ENCODE measurements at places on chromosomes 4 and X.
A peak's percentile ranks its signal among the peaks of the same experiment; 100 is the strongest.

GRCh38 chrX:103276581-103277002, at the start of gene TCEAL5:
Gene TCEAL5 (minus strand): TSS chrX:103276750. CDS start chrX:103274563, 2,187 bp downstream.
- DNase-seq = no peak

DNA sequence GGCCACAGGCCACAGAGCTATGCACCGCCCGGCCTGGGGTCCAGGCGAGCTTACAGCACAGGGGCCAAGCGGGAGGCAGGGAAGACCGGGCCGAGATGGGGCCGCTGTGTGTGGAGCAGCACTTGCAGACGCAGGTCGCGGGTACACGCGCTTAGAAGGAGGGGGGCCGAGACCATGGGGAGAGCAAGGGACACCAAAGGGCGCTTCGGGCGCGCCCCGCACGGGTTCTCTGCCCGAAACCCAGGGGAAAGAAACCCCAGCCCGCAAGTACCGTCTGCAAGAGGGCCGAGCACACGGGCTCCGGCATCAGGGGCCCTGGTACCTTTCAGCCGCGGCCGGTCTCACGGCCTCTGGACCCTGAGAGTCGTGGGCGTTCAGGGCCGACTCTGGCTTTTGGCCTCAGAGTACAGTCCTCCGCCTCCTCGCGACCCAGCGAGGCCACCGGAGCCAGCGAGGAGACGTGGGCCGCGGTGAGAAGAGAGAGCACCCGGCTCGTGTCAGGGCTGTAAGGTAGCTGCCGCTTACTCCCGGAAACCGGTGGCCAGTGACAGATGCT, 342 bp downstream of the EOLA2 start:
- no peak for DNase-seq

DNA sequence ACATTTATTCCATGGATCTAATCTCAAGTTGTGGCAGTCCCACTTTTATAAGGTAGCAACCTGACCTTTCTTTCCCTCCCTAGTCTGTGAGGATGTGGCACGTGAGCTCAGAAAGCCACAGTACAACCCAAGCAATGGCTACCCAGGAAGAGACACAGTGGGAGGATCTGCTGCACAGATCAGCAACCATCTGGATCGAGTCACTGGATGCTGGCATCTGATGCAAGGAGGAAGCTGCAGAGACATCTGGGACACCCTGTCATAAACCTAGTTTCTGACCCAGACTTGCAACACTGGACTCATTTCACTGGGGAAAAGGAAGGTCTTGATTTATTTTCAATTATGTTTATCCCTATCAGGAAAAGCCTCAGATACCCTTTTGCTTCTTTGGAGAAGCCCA, 327.1 kb downstream of the PAPSS1 start:
- no peak for DNase-seq

GRCh38 chr4:30815685-30816084, 95.5 kb downstream of the PCDH7 start:
- DNase-seq = no peak

DNA sequence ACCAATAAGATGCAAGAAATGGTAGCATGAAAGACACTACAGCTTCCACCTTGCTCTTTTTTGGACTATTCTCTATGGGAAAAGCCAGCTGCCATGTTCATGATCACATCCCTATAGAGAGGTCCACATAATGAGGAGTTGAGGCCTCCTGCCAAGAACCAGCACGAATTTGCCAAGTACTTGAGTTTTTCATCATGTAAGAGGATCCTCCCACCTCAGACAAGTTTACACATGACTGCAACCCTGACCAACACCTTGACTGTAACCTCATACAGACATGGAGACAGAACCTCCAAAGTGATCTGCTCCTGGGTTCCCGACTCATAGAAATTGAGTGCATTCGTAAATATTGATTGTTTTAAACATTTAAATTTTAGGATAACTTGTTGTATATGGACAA, 135.2 kb upstream of the TSPAN5 start:
- DNase-seq = no peak

GRCh38 chr4:88091378-88091777, 67.1 kb downstream of the ABCG2 start:
- DNase-seq = no peak

- DNase-seq = no peak
These were observed 671.8 kb upstream of the DIPK2B start for GRCh38 chrX:45872480-45872879.

DNA sequence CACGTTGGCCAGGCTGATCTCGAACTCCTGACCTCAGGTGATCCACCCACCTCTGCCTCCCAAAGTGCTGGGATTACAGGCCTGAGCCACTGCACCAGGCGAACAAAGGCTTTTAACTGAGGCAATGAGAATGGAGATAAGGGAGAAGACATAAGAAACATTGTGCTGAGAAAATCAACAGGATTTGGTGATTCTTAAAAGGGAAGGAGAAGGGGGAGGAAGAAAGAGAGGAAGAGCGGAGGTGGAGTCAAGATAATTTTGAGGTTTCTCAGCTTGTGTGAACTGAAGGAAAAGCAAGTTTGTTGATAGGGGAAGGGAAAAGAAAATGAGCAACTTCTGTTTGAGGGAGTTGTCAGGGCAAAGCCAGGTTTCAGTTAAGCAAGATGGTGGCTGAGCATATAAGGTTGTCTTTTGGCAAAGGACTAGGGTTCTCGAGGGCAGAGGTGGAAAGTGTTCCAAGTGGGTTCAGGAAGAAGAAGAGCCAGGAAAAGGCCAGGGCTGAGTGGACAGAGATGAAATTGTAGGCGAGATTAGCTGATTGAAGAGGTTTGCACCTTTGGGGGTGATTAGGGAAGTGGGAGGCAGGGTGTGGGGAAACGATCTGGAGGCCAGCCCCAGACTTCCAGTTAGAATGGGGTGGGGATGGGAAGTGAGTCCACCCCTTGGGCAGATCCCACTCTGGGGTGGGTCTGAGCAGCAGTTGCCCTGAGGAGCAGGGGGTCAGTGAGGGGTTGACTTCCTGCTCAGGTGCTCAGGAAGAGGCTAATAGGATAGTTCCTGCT, 7.8 kb downstream of the DOCK11 start:
- DNase-seq = no peak

GRCh38 chr4:17502756-17503155, 9.1 kb downstream of the QDPR start:
- no peak for DNase-seq

GRCh38 chr4:89254847-89255246, 52.8 kb downstream of the GPRIN3 start:
- DNase-seq = no peak

DNA sequence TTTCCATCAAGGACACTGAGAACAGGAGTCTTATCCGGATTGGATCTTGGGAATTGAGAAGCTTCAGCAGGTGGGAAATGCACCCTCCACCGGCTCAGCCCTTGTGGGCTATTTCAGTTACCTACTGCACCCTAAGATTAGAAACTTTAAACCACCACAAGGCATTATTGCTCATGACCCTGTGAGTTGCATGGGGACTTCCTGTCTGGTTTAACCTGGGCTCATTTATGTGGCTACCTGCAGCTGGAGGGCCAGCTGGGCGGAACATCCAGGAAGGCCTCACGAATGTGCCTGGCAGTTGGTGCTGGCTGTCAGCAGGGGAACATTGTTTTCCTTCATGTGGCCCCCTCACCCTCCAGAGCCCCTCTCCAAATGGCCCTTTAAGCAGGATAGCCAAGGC, 164.1 kb downstream of the DEFB131A start:
- DNase-seq = no peak

DNA sequence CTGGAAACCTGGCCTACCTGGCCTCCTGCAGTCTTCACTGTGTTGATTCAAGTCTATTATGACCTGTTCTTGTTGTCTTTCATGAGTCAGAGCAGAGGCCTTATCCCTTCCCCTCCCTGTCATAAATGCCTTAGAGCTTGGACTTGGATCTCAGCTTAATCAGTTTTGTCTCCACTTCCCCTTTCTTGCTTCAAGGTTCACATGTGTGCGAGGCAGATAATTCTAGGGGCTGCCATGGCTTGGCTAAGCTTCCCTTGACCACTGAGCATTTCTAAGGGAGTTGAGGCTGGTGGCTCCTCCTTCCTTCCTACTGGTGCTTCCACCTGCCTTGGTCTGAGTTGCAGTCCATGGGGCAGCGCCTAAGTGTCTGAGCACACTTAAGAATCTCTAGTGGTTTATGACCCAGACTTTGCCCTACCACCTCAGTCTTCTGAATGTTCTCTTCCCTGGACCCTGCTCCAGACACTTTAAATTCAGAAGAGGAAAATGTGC, 1.7 kb upstream of the HEPH start:
- DNase-seq = no peak

- DNase-seq = no peak
These were observed 392.4 kb downstream of the UNC5C start for GRCh38 chr4:95156452-95156765.

DNA sequence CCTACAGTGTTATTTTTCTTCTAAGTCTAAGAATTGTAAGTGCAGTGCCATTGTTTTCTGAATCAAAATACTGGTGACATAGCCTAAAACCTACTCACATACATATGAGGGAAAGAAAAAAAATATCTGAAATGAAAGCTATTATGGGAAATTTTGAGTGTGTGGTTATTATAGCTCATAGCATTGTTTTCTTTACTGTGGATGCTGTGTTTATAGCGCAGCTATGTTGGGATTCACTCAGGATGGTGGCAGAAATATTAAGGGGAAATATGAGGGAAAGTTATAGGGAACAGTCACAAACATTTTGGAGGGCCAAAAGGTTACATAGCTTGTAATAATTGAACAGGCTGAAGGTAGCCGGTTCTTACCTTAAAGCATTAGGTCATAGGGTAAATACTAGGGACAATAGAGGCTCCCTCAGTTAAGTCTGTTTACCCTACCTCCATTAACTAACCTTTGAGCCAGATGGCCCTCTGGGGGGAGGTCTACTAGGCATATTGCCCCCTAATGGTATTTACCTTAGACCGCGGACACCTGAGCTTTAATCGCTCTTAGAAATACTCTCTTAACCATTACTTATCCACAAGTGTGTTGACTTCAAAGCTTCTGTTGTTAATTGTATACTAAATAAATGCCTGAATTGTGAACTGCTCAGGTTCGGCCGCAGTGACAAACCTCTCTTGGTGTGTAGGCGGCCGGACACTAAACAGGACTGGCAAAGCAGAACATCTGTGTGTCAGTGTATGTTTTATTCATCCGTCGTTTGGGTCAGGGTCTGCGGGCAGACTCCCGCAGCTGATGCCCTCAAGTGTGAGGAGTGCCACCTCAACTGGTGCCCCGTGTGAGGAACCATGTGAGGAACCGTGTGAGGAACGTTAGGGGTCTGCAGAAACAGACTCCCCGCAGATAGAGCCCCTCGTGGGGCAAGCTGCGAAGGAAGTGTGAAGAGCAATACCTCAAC, 21.3 kb upstream of the SULT1B1 start:
- DNase-seq = no peak

DNA sequence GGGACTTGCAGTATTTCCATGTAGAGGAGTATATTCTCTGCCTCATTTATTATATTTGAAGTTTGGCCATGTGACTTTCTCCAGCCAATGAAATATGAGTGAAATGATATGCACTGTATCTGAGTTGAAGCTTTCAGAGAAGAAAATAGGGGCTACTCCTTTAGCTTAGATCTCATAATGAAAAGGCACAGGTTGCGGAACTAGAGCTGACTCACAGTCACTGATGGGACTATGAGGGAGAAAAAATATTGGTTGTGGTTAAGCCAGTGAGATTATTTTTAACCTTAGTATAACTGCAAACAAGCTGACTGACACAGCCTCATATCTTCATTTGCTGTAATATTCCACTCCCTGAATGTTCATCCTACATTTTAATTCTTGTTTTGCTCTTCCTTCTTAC, 1104.3 kb downstream of the RPA4 start:
- no peak for DNase-seq

GRCh38 chrX:126825566-126826193, 6.2 kb downstream of the PRR32 start:
- no peak for DNase-seq

DNA sequence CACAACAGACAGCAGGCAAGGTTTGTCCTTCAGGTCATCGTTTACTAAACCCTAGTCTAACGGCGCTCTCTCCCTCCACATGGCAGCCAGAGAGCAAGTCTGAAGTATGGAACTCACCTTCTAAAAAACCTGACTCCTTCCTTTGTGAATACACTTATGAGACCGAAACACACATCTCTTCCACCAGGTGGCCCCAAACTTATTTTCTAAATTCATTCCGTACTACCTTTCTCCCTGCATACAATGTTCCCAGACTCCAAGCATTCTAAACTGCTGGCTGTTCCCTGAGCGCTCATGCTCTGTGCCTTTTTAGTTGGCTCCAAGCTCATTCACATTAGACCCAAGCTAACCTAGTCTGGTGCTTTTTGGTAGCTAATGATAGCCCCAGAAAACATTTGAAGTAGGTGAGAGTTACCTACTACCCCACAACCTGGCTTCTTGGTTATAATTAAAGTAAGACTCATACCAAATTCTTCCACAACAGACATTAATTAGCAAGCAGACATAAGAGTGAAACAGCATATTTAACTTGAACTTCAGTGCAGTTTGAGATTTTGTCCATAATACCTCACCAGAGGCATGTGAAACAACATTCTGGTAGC, 67.6 kb upstream of the DCLK2 start:
- no peak for DNase-seq

GRCh38 chr4:102843938-102844337, 16.6 kb upstream of the UBE2D3 start:
- DNase-seq = no peak

GRCh38 chr4:122639181-122639580, 18.3 kb upstream of the IL21 start:
- no peak for DNase-seq

GRCh38 chrX:140765043-140765784, 55.7 kb downstream of the LINC00632 start:
- DNase-seq = no peak

GRCh38 chrX:41526925-41527324, 79.8 kb downstream of the NYX start:
- peak; percentile 59 for DNase-seq

DNA sequence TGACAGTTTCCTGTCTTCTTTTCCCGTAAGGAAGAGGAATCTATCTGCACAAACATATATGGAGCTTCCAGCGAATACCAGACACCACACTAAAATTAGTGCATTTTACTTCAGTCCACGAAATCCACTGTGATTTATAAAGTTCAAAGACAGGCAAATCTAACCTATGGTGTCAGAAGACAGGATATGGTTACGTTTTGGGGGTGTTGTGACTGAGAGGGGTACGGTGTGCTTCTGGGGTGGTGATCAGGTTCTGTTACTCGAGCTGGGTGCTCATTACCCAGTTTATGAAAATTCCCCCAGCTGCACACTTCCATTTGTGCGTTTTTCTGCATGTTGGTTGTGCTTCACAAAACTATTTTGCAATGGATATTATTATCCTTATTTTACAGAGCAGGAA, 10.3 kb downstream of the VGLL1 start:
- no peak for DNase-seq

GRCh38 chr4:74410272-74410671, 34.7 kb upstream of the AREG start:
- no peak for DNase-seq

- no peak for DNase-seq
These were observed 190.6 kb downstream of the GC start for GRCh38 chr4:71593311-71593710.

GRCh38 chrX:45134315-45134731, 66.4 kb downstream of the DIPK2B start:
- DNase-seq = no peak
